ENCODE measurements at places on chromosomes 11 and 22.

- DNase-seq = peak; percentile 18
These were observed 12.6 kb downstream of the INSC start for GRCh38 chr11:15127341-15127740.

GRCh38 chr11:127926721-127927120, 660.6 kb downstream of the ETS1 start:
- DNase-seq = no peak

DNA sequence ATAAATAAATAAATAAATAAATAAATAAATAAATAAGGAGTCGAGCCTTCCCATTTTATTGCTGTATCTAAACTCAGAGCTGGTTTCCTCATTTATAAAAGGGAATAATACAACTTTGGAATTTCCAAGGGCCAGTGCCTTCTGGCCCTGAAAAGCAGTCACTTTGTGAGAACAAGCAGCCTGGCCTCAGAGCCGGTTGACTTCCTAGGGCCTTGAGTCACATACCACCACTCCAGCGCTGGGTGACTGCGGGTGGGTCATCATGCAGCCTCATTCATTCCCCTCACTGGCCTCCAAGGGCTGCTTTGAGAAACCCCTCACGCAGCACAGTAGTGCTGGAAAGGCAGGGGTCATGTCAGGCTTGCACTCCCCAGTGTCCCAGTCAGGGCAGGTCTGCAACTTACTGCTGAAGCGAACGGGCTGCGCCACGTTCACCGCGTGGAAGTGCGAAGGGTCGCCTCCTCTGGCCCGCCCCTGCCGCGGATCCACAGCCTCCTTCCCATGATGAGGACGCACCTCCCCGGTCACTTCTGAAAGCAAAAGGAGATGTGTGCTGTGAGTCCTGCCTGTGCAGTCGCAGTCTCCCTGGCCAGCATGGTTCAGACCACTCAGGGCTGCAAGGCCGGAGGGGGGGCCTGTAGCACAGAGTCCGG, 54.4 kb downstream of the DGCR2 start:
- DNase-seq = no peak

DNA sequence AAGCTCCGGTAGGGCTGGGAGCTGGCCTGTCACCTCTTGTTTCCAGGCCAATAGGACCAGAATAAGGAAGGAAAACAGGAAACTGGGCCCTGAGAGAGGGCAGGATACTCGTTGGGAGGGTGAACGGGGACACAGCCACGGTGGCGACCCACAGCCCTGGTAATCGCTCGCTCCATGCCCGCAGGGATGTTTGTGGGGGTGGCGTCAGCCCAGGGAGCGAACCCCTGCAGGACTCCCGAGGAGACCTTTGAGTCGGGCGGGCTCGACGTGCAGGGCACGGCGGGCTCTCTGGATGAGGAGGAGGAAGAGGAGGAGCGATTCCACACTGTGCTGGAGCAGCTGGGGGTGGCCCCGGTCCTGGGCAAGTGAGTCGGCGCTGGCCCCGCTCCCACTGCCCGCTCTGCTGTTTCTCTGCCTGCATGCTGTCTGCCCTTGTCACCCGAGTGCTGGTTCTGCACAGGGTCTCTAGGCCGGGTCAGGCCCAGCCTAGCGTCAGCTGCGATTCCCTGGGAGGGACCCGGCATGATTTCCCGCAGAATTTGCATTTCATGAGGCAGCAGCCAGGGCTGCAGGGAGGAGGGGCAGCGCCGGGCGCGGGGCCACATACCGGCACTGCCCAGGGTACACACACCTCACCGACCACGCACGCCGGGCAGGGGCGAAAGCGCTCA, 1.6 kb downstream of the CRACR2B start:
- no peak for DNase-seq

- no peak for DNase-seq
These were observed 24.4 kb upstream of the ALG8 start for GRCh38 chr11:78163828-78164227.

DNA sequence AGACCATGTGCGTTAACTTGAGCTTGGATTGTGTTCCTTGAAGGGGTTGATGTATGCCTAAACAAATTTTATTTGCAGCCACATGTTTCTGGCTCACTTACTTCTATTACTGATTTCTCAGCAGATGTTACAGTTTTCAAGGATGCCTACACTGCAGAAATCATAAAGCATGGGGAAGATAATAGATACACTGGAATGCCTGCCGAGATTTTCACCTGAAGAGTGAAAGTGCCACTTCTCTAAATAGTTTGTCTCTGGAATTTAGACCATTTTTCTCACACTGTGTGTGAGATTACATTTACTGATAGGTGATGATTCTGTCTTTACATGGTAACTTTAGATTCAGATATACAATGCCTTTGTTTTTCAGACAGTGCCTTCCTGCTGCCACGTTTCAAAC, 81.6 kb downstream of the SIK2 start:
- no peak for DNase-seq

DNA sequence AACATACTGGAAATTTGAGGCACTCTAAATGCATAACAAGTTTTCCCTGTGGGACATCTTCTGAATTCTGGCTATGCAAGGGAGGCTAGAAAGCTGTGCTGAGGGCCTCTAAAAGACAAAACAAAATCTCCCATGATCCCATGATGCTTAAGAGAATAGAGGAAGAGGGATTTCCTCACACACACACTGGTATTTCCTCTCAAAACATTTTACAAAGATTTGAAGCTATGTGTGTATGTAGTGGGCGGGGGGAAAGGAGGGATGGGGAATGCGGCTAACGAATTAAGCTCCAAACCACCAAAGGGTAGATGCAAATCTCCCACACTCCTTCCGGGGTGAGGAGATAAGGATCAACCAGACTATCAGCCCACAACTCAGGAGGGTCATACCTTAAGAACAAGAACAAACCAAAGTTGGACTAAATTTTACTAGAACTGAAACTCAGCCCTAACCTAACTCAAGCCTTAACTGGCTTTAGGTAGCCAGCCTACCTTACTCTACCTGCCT, 6.0 kb downstream of the OR2AT4 start:
- DNase-seq = no peak

DNA sequence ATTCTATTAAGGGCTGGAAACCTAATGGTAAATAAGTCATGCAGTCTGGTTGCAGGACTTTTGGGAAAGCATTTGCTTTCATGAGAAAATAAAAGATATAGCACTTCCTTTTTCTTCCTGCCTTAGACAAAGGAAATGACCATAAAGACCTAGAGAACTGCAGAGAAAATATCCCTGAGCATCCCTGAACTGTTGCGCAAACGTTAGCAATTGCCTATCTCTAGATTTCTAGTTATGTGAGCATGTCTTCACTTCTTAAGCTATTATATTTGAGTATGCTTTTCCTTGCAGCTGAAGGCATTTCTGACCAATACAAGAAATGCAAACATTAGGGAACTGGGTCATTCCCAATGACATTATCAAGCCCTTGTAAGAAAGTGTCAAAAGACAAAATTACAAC, 110.6 kb downstream of the KIF18A start:
- DNase-seq = no peak

GRCh38 chr22:42338479-42338878, 68.0 kb upstream of the TCF20 start:
- no peak for DNase-seq

GRCh38 chr11:34890812-34891211, 25.4 kb downstream of the APIP start:
- DNase-seq = no peak

DNA sequence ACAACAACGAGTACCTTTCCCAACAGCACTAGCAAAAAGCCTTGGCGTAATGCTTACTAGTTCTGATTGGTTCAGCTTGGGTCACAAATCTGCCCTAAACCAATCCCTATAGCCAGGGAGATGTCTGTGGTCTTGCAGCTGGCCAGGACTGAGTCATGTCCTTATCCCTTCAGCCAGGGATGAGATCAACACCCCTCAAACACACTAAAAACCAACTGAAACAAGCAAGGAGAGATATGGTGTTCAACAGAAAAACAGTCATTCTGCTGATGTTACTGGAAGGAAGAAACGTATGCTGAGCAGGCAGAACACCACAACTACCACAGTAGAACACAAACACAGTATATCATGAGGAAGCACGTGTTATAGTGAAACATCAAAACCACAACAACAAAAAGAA, 375.6 kb downstream of the LARGE1 start:
- DNase-seq = no peak

DNA sequence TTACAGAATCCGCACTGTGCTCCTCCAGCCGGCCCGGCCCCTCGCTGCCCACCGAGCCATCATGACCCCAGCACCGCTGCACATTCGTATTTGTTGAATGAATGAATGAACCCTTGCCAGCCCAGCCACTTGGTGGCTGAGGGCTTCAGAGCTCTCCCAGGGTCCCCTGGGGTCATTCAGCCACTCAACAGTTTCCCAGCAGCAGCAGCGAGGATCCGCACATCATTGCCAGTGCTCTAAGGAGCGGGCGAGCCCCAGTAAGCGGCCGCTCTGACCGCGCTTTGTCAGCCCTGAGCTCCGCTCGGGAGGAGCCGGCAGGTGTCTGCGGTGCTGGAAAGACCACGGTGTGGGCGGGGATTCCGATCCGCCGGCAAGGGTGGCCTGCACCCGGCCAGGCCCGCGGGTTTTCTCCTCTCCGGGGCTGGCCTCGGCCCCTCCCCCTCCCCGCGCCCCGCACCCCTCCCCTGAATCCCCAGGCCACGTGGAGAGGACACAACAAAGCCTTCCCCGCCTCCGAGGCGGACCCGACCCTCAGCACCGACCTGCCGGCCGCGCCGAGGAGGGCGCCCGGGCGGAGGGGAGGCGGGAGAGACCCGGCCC, 563 bp downstream of the BID start:
- DNase-seq = peak; percentile 84

- DNase-seq = peak; percentile 46
These were observed 272.1 kb downstream of the BRD1 start for GRCh38 chr22:49555526-49555925.

DNA sequence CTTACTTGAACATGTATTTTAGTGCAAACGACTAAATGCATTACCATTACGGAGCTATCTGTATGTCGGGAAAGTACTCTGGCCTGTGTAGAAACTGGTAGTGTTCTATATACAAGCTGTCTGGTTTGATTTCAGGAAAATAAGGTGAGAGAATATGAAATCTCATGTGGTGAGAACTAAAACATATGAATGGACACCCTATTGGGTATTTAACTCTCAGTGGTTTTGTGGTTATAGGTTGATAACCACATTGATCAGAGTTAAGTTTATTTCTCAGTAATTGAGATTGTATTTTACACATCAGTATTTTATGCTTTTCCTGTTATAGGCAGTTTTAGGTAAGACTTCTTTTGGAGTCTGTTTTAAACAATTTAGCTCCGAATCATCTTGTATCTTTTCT, 10.4 kb downstream of the ANO5 start:
- no peak for DNase-seq

- DNase-seq = no peak
These were observed 1458.1 kb upstream of the TENM4 start for GRCh38 chr11:80898910-80899309.

DNA sequence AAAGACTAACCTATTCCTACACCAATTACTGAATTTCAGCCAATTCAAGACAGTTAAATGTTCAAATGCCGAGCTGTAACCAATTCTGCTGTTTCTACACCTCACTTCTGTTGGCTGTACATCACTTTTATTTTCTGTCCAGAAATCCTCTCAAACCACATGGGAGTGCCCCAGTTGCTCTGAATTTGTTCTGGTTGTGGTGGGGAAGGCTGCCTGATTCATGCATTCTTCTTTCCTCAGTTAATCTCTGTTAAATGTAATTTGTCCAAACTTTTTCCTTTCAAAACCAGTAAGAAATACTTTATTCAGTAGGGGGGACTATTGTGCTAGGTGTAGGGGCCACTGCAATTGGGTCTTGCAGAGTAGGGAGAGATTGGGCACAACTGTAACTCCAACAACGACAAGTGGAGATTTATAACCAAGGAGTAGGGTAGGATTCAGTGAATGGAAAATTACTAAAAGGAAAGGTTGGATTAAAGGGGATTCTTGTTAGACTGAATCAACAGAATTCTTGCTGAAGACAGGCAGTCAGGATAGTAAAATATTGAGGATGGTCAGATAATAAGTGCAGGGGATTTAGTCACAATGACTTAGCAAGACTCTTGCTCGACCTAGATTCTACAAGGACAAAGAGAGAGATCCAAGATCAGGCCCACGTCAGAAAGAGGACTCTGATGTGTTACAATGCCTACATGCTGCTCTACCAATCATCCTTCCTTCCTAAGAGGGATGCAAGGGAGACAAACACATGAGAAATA, 593.5 kb upstream of the FAT3 start:
- no peak for DNase-seq

DNA sequence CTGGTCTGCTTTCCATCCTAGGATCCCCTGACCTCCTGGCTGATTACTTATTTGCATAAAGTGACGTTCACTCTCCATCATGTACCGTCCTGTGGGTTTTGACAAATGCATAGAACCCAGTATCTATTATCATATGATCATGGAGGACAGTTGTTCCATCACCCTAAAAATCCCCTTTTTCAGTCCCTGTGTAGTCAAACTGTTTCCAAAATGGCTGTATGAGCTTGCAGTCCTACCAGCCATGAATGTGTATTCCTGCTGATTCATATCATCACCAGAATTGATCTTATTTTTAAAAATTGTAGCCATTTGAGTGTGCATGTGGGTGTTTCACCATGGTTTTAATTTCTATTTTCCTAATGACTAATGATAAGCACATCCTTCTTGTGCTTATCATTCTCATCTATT, 108.8 kb downstream of the MPPED1 start:
- DNase-seq = no peak
